ENCODE measurements at places on chromosomes 3 and 15.
A peak's percentile ranks its signal among the peaks of the same experiment; 100 is the strongest.

DNA sequence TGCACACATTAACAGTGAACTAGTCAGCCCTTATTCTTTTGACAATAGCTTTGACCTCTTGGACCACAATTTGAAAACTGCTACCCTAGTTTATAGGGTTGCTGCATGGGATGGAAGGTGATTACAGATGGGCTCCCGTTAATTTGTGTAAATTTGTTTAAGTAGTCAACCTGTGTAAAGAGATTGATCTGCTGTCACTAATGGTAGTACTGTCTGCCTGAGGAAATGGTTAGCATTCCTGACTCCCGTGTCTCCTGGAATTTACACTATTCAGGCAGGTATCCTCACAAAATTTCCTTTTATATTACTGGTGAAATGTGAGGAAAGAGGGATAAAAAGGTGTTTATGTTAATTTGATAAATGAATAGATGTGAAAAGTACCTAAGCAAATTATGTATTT lies 15.3 kb upstream of the EBLN2 start:
- DNase-seq = no peak

DNA sequence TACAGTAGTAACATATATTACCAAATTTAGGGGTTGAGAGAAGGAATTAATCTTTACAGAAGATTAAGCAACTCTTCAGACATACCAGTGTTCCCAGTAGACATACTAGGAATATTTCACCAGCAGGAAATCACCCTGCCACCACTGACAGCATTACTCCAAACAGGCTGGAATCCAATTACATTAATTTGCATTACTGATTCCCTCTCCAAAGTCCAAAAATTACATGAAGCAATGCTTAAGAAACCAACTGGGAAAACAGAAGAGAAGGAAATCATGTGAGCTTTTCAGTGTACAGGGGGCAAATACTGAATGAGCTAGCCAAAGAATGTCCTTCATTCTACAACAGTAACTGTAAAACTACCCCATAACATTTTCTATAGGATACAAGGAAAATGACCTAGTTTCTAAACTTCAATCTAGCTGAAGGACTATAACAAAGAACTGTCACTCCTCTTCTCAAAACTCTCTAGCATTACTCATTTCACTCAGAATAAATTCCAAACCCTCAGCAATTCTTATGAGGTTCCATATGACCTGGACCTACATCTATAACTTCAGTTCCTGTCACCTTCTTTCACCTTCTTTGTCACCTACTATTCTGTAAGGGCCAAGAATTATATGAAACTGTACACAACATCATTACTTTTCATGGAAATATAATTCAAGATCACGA lies 72.7 kb downstream of the INO80 start:
- DNase-seq = no peak

- DNase-seq = peak; percentile 54
Observed at GRCh38 chr3:100891033-100891432, 102.2 kb downstream of the ABI3BP start.

DNA sequence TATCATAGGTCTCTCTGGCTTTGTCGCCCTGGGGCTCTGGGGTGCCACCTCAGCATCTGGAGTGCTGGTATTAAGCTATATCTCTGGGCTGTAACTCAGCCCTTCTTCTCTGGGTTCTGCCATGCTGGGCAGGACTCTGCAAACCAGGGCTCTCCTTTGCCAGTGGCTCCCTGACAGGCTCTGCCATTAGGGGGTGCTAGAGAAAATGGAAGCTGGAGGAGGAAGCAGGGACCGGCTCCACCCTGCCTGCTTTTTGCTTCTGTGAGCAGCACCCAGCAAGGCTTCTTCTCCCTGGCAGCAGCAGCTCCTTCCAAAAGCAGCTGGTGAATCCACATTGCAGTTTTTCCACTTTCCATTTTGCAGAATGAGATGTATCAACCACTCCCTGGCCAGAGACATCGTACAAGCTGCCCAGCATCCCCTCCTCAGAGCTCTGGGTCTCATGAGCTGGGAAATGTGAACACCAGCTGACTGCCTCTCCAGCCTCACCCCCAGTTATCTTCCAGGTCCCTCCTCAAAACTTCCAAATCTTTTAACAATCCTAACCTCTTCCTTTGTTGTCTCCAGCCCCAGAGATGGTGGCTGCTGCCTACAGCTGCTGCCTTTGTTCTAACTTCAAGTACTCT lies 165.0 kb downstream of the ABHD5 start:
- DNase-seq = peak; percentile 49

DNA sequence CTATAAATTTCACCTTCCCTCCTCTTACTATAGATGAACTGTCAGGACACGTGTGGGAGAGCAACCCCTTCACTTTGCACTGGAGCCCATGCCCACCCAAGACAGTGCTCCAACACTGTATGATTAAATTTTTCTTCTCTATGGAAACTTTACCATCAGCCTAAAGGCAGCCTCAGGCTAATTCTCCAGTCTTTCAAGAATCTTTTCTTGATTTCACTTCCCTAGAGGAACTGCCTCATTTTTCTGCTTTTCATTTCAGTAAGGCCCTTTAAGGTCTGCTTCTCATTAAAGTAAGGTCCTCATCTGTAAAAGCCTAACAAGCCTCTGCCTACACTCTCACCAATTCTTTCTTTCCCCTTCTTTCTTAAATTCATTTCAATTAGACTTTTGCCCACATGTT lies 137.3 kb downstream of the KCNMB2 start:
- DNase-seq = no peak

- DNase-seq = no peak
Observed at GRCh38 chr3:172859041-172859440, 108.5 kb downstream of the ECT2 start.

DNA sequence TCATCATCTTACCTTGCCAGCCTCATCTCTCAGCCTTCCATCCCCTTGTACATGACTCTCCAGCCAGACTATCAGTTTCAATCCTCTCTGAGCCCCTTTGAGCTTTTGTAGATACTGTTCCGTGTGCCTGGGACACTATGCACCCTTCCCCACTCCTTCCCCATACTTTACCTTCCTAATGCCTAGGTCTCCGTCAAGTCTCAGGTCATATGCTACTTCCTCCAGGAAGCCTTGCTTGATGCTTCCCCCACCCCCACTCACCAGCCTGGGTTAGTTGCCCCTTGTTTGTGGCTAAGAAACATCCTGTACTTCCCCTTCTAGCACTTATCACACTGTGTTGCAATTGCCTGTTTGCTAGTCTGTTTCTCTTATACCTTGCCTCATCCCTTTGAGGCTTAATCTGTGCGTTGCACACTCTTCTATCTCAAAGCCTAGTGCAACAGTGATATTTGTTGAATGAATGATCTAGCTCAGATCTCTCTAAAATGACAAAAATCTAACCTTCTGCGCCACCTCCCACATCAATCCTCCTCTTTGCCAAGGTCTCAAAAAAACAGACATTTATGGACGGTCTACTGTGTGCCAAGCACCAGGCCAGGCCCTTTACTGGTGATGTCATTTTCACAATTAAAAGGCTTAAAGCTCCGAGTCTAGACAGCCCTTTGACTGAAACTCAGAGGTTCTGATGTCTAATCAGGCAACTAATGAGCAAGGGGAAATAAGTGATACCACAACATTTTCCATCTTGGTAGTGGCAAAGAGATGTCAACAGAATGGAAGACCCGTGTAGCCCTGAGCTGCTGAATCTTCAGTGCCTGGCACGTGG lies 6.5 kb upstream of the USP3 start:
- no peak for DNase-seq

- no peak for DNase-seq
Observed at GRCh38 chr3:44920081-44920480, 45.7 kb downstream of the TGM4 start.

DNA sequence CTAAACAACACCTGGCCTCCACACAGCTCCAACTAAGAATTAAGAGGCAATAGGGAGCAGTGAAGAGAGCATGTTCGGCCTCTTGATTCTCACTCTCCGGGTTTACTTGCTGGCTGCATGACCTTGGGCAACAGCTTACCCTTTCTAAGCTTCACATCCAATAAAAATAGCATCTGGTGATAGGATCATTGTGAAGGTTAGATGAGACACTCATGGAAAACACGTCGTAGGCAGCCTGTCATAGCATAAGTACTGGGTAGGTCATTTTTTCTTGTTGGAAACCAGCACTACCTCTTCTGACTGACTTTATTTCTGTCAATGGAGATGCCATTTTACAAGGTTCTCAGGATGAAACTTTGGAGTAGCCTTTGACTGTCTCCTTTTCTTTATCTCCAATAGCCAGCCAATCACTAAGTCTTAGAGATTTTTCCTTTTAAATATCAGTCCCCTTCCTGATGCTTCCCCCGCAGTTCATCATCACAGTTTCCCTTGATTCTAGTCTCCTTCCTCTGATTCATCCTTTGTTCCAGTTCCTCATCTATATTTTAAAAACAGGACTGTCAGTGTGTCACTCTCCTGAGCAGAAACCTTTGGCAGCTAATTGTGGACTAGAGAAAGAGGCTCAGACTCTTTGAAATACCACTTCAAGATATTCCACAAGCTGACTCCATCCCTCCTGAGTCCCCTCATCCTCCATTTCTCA lies 271.5 kb downstream of the SLC9A9 start:
- DNase-seq = no peak

- no peak for DNase-seq
Observed at GRCh38 chr15:67253549-67254237, 768 bp downstream of the AAGAB start.

DNA sequence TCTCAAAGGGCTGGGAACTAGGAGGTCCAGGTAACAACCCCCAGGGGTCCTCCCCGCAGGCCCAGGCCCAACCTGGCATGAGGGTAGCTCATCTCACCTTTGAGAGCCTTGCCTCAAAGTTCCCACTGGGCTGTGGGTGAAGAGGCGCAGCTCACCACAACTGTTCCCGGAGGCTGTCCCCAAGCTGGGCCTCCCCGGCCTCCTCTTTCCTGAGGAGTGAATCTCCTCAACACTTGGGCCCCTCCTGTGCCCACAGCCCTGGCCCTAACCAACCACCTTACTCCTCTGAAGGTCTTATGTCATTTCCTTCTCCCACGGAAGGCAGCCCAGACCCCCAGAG lies 27.5 kb upstream of the CORO2B start:
- DNase-seq = no peak

- DNase-seq = no peak
Observed at GRCh38 chr15:79673416-79674123, 223.2 kb downstream of the MTHFS start.

- no peak for DNase-seq
Observed at GRCh38 chr15:63067976-63068743, 25.6 kb downstream of the TPM1 start.

Measured in COLO829 (cell line).